ELR (cell line): ENCODE measurements at places on chromosomes 4 and X.
A peak's percentile ranks its signal among the peaks of the same experiment; 100 is the strongest.

DNA sequence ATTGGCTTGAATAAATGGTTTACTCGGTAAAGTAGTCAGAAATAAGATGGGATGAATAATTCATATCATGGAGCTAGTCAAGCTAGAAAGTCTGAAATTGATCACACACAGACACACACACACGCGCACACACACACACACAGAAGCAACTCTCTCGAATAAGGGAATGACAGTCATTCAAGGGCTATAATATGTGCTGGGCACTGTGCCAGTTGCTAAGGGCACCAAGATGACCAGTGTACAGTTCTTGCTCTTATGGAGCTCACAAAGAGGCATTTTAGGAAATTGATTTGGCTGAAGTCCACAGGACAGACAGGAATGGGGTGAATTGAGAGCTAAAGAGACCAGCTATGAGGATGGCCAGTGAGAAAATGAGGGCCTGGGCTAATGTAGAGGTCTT is 34.2 kb upstream of the SH3D19 start:
- DNase-seq = no peak

DNA sequence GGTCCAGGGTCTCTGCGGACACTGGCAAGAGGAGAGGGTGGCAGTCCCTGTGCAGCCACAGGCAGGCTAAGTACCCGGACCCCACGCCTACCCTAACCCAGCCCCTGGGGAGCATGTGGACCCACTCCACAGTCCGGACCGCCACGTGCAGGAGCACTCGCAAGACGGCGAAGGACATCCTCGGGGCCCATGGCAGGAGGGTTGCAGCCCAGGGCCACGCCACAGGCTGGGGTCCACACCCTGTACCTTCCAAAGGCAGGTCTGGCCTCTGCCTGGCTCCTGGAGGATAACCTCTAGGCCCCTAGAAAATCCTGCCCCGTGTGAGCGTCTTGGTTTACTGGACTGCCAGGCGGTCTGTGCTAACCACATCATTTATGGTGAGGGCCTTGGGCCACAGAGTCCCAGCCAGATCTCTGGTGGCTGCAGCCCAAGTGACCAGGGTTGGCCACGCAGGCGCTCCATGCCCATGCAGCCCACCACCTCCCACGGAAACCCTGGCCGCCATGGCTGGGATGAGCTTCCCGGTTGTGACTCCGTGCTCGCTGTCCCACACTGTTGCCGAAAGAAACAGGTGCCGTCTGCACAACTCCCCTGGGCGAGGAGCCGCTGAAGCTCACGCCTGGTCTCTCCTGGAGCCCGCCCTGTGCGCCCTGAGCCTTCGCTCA is 10.0 kb downstream of the CCNQ start:
- no peak for DNase-seq

GRCh38 chr4:156830351-156830750 is 141.2 kb downstream of the PDGFC start:
- peak; percentile 96 for DNase-seq

GRCh38 chr4:142975618-142976017 is 129.5 kb upstream of the INPP4B start:
- no peak for DNase-seq

GRCh38 chr4:25703731-25704388 is 48.2 kb downstream of the SLC34A2 start:
- peak; percentile 32 for DNase-seq

GRCh38 chr4:15457406-15458201 is 12.1 kb upstream of the CC2D2A start:
- DNase-seq = peak; percentile 70

- no peak for DNase-seq
Measured at GRCh38 chr4:97643179-97643578, 500.1 kb downstream of the STPG2 start.

- DNase-seq = no peak
Measured at GRCh38 chr4:58475097-58475496, 1364.9 kb upstream of the IGFBP7 start.

DNA sequence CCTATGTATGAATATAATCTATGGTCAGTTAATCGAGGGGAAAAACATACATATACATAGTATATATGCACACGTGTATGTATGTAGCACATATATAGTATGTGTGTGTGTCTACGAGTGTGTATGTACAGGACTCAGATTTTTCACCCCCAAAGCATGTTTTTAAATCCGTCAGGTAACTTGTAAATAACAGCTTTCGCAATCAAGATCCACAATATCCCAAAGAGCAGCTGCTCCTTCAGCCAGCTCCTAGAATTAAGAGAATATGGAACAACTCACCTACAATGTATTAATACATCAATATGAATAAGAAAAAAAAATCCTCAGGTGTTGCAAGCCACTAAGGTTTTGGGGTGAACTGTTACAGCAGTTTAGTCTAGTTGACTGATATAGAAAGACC is 3.5 kb downstream of the MRFAP1L1 start:
- no peak for DNase-seq
